Stimulated activated CD8-positive, alpha-beta memory T cell treated with anti-CD3 and anti-CD28 coated beads, Interleukin-4, amount 100 ng/mL, for 24 hours (primary cell): ENCODE measurements at places on chromosomes 7 and 10.

DNA sequence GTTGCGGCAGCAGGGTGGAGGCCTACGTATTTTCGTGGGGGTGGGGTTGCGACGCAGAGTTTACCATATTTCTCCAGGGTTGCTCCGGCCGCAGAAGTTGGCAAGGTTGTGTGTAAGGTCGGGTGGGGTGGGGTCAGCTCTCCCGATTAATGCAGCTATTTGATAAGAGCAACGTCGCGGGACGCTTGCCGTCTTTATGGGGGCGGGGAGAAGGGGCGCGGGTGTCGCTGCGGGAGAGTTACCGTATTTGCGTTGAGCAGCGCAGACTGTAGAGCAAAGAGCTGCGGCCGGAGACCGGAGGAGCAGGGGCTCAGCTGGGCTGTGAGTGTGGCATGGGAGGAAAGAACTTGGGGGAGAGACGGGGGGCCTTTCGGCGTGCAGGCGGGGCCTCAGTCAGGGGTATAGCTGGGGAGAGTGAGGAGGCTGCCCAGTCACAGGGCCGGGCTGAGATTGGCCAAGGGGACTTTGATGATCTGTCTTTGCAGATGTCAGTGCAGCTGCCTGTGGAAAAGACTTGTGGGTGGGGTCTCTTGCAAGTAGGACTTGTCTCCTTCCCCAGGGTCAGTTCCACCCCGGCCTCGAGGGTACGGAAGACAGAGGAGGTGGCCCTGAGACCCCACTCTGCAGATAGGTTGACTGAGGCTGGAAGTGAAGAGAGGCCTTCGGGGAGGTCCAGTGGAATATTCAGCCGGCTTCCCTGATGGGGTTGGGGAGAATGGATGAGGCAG, 26.6 kb downstream of the ZNF775 start:
- DNase-seq = no peak

- no peak for DNase-seq
These were observed 666 bp downstream of the SVIL start for GRCh38 chr10:29634105-29634504.

DNA sequence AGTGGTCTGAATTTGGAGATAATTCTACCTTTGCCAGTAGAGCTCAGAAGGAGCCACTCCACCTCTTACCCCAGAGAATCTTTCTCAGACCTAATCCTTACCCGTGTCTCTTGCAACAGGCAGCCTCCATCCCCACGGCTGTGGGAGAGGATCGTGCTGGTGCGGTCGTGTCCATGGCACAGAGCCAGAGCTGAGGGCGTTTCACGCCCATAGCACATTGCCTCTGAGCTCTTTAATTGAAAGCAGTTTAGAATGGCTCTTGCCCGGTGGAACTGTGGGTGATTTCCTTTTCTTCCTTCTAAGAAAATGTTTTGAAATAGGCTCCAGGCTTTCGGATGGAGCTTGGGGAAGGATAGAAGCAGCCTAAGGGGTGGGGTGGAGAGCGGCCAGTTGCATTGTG, 41.5 kb downstream of the PRF1 start:
- DNase-seq = no peak

DNA sequence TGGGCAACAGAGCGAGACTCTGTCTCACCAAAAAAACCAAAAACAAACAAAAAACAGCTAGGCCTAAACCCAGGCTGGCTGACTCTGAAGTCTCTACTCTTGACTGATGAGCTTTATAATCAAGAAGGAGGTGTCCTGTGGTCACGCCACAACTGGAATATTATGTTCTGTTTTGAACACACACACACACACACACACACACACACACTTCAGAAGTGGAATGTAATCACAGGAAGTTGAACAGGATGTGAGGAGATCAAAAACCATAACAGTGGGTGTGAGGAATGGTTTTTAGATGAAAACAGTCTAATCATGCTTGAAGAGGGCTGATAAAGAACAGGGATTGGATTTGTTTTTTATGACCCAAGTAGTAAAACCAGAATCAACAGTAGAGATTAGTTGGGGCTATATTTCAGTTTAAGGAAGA, 51.1 kb upstream of the IL6 start:
- DNase-seq = no peak

DNA sequence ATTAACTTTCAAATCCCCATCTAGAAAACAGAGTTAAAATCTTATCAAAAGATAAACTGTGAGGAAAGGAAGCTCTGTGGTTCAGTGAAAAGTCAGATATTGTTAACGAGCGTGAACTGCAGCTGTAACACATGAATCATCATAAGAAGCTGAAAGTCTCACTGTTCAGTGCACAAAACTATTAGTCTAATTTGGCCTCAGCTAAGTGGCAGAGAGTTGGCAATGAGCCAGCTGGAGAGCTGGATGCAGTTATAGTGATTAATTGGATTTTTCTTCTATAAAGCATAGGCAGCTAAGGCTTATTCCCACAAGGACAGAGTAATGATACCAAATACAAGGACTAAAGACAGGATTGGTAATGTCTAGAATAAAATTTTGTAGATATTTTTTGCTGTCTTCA, 101.1 kb upstream of the ABCB5 start:
- no peak for DNase-seq

DNA sequence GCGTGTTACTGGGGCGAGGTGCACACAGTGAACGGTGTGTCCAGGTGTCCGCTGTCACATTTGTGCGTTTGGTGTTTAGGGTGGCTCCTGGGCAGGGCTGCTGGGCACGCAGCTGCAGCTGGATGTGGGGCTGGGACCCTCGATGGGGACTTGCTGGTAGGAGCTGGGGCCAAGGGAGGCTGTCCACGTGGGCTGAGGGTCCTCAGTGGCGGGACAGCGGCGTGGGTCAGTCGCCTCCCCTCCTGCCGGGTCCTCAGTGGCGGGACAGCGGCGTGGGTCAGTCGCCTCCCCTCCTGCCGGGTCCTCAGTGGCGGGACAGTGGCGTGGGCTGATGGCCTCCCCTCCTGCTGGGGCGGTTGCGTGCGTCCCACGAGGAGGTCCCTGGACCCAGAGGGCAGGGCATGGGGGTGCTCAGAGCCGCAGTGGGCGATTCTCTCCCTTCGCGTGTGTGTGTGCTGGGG, 68.5 kb downstream of the INPP5A start:
- no peak for DNase-seq

DNA sequence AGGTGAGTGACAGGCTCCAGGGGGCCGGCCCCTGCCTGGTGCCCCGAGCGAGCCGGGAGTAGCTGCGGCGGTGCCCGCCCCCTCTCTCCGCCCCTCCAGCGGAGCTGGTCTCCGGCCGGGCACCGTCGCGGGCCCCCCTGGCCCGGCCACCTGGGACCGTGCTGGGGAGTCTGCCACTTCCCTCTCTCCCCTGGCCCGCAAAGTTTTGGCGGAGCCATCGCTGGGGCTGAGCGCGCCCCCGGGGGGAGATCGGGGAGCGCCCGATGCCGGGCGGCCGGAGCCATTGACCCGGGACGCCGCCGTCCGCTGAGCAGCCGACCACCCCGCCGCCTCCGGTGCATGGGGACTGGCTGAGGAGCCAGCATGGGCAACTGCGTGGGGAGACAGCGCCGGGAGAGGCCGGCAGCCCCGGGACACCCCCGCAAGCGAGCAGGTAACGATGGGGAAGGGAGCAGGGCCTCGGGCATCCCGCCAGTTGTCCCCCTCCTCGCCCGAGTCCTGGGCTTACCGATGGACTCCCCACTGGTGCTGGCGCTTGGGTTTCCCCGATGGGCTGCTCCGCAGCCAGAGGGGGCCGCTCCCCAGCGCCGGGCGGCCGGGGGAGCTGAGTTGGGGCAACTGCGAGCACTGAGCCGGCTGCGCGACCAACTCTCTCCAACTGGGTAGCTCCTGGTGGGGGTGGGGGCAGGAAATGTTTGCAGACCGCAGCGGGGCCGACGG, at the start of gene UBTD1:
Gene UBTD1 (plus strand): TSS at position 84 of the 720 bp plus-strand sequence. CDS start 280 bp downstream, at position 364.
- DNase-seq = peak; percentile 4

DNA sequence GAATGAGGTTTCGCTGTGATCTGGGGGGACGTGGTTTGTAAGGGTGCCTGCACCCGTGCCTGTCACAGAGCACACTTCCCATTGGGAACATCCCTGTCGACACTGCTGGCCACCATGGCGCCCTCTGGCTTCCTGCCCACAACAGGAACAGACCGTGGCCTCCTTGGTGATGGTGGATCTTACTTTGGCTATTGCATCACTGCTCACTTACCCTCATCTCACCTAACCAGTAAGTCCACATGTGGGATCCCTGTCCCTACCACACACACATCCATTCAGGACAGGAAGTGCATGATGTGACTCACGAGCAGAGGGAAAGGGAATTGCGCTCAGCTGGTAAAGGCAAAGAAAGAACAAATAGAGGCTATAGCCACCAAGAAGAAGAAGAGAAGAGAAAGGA, 26.2 kb upstream of the SEC61G start:
- no peak for DNase-seq

GRCh38 chr7:131488361-131488760, 68.1 kb downstream of the PODXL start:
- no peak for DNase-seq

DNA sequence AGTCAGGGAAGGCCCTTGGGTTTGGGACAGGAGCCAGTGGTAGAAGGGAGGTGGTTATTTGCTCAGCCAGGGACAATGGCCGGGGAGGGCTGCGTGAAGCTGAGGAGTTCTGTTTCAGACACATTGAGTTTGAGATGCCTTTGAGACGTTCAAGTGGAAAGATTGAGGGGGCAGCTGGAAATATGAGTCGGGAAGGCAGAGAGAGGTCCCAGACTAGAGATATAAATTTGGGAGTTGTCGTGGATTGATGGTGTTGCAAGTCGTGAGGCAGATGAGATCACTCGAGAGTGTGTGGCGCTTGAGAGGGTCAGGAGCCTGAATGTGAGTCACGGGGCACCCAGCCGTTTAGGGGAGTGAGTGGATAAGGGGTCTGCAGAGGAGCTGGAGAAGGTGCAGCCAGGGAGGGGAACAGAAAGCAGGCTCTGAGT, 73.3 kb downstream of the ZMIZ1 start:
- no peak for DNase-seq

DNA sequence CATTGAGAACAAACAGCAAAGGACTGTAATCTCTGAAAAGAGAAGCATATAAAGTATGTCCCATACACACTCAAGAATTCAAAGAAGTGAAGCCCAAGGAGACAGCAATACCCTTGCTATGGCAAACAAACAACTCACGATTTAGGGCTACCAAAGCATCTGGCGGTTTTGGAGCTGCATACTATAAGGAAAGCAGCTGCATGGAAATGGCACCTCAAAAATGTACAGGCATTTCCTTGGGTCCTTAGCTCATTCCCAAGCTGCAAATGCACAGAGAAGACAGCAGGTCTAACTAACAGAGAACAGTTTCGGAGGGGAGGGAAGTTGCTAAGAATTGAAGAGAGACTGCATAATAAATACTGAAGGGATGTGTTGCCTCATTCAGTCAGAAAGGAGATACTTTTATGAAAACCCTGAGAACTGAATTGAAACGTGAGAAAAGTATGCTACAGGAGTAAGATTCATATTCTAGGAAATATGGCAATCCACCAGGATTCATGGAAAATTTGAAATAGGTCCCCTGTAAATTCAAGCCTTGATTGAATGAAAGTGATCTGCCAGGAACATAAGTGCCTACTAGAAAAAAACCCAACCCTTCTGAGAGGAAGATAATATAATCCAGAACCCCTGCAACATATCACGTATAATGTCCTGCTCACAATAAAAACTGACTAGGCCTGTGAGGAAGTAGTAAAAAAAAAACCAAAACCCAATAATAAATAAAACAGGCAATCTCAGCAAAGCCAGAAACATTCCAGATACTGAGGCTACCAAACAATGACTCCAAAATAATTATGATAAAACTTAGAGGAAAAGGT, 36.4 kb downstream of the CUBN start:
- no peak for DNase-seq
